ENCODE measurements at places on chromosomes 2 and 18.

- DNase-seq, result no peak
Measured at GRCh38 chr18:57930476-57930875, 113.5 kb upstream of the NEDD4L start.

GRCh38 chr18:69689121-69689759 is 258.4 kb downstream of the CD226 start:
- no peak for DNase-seq

GRCh38 chr2:199968126-199968525 is 12.7 kb downstream of the MAIP1 start:
- DNase-seq, result no peak

DNA sequence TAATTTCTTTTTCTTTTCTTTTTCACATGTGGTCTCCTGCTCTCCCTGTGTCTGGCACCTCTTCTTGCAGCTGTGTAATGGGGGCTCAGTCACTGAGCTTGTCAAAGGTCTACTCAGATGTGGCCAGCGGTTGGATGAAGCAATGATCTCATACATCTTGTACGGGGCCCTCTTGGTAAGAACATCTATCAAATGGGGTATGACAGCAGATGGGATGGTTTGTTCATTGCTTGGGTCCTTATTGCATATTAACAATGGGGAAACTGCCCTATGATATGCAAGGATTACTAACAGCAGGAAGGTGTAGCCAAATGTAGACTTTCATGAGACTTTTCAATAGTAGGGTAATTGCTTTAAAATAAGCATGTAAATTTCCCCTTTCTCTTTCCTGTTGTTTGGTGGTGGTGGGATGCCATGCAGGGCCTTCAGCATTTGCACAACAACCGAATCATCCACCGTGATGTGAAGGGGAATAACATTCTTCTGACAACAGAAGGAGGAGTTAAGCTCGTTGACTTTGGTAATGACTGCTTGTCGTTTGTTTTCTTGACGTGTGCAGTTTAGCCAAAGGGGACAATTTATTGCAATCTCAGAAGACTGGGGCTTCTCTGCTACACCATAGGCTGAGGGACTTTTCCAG is 36.5 kb downstream of the MYO3B start:
- no peak for DNase-seq

- no peak for DNase-seq
Measured at GRCh38 chr2:107402330-107402729, 424.4 kb upstream of the RGPD4 start.

GRCh38 chr18:58032233-58032632 is 11.8 kb upstream of the NEDD4L start:
- no peak for DNase-seq

GRCh38 chr2:120709608-120710041 is 26.0 kb upstream of the GLI2 start:
- DNase-seq, result no peak

GRCh38 chr18:39660141-39660540 is 2094.5 kb upstream of the CELF4 start:
- DNase-seq, result no peak

DNA sequence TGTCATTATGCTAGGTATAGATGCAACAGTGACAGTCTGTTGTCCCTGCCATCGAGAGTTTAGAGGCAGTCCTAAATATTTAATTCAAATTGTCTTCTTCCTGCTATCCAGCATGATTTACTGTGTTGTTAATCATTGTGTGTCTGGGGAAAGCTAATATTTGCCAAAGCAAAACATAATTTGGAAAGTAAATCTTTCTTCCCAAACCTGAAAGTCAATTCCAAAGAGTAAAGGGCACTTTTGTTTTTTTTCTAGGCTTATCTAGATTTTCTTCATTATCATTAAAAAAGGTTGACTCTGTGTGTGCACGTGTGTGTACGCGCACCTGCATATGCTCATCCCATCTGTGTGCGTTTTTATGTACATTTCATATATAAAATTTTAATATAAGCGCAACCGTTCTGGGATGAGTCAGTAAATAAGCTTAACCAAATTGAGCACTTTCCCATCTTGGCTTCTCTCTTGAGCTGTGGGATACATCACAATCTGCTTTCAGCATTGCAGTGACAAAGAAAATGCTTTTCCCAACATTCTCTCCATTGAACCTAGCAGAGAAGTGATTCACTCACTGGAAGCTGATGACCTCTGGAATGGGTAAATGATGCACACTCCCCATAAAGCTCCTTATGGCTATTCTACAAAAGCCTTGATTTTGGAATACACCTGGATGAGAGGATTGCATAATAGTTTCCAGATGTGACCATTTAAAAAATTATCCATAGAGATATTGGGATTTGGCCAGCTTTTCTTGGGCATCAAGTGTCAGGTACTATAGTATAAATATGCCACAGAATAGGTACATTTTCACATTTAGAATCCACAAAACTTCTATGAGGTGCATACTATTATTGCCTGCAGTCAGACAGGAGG is 488.4 kb downstream of the ADCYAP1 start:
- no peak for DNase-seq

GRCh38 chr2:241762933-241763369 is 13.7 kb upstream of the GAL3ST2 start:
- DNase-seq, result peak; percentile 65

DNA sequence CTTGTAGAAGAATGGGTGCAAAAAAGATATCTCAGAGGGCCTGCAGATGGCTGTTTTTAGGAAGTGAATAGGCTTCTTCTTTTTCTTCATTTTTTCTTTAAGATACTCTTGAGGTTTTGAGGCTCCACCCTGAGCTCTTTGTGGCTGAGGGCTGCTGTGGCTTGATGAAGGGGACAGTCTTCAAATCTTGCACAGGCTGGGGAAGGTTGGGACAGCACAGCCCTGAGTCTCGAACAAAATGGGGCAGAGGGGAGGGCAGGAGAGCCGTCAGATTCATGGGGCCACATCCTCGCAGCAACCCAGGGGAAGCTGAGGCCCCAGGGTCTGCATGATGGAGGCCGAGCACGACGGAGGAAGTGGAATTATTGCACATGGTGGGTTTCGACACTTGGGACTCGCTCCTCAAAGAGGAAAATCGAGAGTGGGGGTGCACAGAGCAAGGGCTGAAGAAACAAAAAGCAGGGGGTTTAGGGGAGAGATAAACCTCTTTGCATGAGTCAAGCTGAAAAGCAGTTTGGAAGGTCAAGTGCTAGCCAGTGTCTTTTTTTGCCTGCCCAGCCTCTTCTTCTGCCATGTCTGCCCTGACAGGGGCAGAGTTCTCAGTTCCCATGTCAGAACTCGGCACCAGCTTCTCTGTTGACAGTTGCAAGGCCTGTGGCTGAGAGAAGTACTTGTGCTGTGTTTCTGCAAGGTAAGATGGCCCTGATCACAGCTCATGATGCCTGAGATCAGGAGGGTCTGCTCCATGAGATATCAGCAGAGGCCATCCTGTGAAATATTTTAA is 19.5 kb downstream of the INPP4A start:
- DNase-seq, result no peak

- no peak for DNase-seq
Measured at GRCh38 chr2:160482673-160483072, 10.9 kb downstream of the RBMS1 start.

- DNase-seq, result no peak
Measured at GRCh38 chr2:106734165-106734564, 151.8 kb downstream of the ST6GAL2 start.

DNA sequence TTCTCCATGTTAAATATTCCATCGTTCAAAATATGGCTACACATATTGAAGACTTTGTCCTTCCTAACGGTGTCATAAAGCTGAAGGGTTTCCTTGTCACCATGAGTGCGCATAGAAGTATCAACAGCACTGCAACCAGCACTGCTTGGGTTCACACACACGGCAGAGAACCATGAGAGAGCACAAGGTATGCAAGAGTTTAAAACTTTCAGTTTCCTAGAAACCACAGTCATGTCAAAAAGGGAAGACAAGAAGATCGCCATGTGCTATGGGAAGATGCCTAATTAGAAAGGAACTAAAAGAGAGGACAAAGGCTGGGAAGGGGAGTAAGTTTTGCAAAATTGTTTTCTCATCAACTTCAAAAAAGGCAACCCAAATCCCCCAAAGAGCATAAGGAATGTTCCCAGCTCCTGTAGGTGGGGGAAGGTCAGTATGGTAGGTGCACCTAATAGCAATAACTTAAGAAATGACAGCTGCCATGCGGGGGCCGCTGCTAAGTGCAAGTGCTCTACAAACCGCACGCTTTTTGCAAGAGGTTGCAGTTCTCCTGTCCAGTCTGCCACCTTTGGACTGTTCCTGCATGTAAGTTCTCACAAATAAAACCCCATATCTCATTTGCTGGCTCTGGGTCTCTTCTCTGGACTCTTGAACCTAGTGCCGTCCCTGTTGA is 136.8 kb downstream of the TMEM163 start:
- DNase-seq, result no peak

GRCh38 chr2:173673640-173674039 is 291.5 kb downstream of the SP3 start:
- DNase-seq, result no peak

DNA sequence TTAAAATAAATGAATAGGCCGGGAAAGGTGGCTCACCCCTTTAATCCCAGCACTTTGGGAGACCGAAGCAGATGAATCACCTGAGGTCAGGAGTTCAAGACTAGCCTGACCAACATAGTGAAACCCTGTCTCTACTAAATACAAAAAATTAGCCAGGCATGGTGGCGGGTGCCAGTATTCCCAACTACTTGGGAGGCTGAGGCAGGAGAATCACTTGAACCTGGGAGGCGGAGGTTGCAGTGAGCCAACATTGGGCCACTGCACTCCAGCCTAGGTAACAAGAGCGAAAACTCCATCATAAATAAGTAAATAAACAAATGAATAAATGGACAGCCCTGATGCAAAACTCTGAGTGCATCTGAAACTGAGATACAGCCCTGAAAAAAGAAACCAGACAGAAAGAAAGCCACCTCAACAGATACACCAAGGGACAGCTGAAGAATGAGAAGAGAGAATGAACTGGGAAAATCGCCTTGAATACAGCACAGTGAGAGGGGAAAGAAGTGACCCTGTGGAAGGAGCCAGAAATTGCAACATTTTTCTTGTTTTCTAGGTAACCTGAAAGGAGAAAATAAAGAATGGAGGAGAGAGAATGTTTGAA is 64.4 kb downstream of the TRABD2A start:
- DNase-seq, result no peak

DNA sequence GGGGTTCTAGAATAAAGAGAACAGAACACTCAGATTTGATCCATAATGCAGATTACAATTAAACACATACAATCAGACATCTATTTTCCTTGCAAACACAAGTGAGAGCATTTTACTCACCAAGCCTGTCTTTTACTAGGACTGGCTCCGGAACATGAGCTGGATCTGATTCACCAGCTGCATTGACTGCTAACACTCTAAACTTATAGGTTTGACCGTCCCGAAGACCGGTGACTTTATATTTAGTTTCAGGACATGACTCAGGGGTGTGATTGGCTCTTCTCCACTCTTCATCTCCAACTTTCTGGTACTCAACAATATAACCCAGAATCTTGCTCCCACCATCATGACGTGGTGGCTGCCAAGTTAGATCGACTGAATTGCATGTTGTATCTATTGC is 112.4 kb downstream of the PLEKHA3 start:
- DNase-seq, result no peak

DNA sequence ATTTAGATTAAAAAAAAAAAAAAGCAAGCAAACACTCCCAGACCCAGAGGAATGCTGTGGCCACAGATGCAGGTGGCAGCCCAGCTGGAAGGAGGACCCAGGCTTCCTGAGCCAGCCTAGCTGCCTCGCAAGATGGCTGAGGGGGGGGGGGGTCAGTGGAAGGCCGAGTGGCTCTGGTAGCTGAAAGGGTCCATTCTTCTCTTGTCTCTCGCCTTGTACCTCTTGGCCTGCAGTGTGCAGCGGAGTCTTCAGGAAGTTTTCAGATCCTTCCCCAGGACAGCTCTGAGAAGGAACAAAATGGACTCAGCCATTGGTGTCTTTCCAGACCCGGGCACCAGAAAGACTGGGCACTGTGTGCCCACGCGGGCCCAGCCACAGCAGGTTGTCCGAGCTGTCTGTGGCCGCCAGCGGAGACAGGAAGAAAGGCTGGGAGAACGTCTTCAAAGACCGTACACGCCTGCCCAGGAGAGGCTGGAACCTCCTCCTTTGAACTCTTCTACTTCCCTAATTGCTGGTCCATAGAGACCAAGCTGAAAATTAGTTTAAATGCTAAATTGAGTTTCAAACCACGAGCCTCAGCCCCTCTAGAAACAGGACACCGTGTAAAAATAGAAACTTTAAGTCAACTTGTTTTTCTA is 21.3 kb downstream of the APCDD1 start:
- no peak for DNase-seq

DNA sequence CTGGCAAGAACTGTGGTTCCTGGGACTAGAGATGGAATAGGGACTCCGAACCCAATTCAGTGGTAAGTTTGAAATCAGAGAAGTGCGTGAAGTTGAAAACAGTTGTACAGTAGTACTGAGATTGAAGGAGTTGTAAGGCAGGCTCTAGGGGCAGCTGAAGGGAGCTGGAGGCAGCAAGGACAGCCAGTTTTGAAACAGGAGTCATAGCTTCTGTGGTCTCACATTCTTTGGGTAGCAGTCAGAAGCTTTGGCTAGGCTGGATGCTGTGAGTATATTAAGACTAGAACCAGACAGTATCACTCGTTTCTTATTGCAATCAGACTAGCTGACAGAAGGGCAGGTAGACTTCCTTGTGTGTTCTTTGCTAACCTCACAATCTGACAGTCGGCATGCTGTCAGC is 64.5 kb upstream of the ADAM23 start:
- DNase-seq, result no peak

GRCh38 chr2:96789245-96789617 is 26.8 kb upstream of the CNNM3 start:
- no peak for DNase-seq

- DNase-seq, result no peak
Measured at GRCh38 chr2:104818264-104818663, 35.7 kb upstream of the POU3F3 start.

DNA sequence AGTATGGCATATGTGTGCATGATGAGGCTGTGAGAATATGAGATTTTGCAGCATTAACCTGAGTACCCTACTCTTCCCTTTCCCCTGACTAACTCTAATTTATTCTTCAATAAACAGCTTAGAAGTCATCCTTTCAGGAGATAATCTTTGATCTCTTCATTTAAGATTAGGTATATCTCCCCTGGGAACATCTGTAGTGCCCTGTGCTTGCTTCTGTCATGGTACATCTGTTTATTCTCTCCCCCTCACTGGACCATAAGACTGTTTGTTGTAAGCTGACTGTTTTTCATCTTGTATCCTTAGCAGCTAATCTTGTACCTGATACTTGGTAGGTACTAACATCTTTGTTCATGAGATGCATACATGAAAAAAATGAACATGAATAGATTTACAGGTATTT is 83.1 kb downstream of the MBD5 start:
- no peak for DNase-seq

DNA sequence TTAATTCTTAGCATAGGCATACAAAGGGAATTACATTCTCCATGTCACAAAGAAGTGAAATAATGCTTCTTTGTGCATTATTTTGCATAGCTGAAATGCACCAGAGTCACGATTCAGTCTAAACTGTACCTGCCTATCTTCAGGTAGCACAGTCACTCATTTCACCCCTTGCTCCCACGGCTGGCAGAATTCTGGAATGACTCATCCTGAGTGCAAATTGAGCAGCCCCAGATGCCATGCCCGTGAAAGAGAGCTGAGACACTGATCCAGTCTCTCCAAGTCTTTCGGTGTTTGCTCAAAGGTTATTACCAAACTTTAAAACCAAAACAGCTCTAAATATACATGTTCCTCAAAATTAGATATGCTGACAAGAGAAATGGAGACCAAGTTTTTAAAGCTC is 168.3 kb upstream of the POU3F3 start:
- DNase-seq, result no peak

Data from stimulated activated CD4-positive, alpha-beta T cell treated with anti-CD3 and anti-CD28 coated beads, Interleukin-4, amount 100 ng/mL, for 24 hours (primary cell).